CD4-positive, alpha-beta memory T cell (primary cell): ENCODE measurements at places on chromosomes 13 and 19.

GRCh38 chr13:29937841-29938240 lies 87.4 kb upstream of the UBL3 start:
- peak; percentile 54 for DNase-seq

GRCh38 chr13:40371531-40372125 lies 294.8 kb downstream of the FOXO1 start:
- DNase-seq: no peak

DNA sequence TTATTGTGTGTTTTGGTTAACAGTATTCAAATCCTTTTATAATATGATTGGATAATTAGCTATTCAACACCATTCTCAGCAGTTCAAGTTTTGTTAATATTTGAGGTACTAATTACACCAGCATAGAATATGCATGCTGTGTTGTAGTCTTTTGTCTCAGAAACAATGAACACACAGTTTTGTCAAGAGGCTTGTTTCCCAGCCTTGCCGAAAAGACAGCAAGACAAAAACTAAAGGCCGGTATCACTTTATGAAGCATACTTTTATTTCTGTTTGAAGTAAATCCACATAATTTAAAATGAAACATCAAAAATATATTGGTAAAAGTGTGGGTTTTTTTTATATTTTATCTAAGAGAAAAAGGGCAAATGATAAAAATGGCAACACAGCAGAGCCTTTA lies 7.5 kb downstream of the GPR180 start:
- DNase-seq: no peak

DNA sequence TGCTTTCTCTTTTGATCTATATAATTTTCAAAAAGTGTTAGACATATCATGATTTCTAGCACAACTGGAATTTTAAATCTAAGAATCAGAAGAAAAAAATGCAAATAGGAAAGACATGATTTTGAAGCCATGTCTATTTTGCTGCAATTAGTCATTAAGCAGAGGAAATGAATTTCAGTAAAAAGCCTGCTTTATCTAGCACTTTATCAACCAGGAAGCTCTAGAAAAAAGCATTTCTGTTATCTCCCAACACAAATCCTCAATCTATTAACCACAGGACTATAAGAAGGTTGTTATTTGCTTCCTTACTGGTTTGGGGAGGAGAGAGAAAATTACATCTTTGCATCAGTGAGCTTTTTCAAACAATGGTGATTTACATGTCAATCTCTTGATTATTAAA lies 716.7 kb downstream of the DIAPH3 start:
- no peak for DNase-seq

- DNase-seq: no peak
These were observed 193.8 kb downstream of the URI1 start for GRCh38 chr19:30135797-30136196.

DNA sequence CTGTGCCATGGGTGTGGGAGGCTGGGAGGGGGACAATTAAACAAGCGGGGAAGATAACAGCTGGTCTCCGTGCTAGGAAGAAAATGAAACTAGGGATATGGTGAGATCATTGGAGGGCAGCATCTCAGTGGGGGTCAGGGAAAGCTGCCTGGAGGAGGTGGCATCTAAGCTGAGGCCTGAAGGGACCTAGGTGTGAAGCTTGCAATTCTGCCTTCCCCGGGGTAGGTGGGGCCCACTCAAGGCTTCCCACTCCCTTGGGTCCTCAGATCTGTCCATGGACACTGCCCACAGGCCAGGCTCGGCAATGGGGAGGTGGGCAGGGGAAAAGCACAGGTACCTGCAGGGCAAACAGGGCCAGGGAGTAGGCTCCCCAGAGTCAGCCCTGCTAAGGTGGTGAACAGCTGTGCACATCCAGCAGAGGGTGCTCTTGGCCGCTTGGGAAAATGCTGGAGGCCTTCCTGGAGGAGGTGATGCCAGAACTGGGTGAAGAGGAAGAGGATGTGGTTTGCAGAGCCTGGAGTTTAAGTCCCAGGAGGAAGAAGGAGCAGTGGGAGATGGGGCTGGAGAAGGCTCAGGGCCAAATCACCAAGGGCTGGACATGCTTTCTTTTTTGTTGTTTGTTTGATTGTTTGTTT lies 25.7 kb upstream of the CCNE1 start:
- no peak for DNase-seq

DNA sequence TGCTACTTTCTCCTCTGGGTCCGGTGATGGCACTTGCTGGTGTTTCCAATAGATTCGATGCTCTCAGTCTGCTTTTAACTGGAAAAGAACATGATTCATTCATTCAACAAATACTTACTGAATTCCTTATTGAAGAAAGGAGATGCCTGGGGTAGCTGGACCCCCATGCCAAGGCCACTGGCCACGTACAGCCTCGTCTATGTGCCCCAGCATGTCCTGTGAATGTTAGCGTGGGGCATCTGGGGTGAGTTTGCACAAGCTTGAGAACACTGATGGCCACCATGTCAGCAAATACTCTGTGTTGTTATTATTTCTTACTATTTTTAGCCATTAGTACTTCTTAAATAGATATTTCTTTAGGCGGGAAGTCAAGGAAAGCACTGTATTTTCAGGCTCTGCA lies 112.0 kb upstream of the OXGR1 start:
- no peak for DNase-seq

- DNase-seq: no peak
These were observed 1479.2 kb downstream of the UQCRFS1 start for GRCh38 chr19:27733551-27734266.

- no peak for DNase-seq
These were observed 319.9 kb upstream of the DACH1 start for GRCh38 chr13:72186730-72187422.

GRCh38 chr19:13795595-13796300 lies 505 bp downstream of the ZSWIM4 start:
- DNase-seq: no peak

GRCh38 chr19:6767357-6768235 lies at the start of gene SH2D3A:
Gene SH2D3A, minus strand, starts transcription at chr19:6767435. Its CDS starts 3,687 bp downstream, at chr19:6763748.
- peak; percentile 99 for DNase-seq

DNA sequence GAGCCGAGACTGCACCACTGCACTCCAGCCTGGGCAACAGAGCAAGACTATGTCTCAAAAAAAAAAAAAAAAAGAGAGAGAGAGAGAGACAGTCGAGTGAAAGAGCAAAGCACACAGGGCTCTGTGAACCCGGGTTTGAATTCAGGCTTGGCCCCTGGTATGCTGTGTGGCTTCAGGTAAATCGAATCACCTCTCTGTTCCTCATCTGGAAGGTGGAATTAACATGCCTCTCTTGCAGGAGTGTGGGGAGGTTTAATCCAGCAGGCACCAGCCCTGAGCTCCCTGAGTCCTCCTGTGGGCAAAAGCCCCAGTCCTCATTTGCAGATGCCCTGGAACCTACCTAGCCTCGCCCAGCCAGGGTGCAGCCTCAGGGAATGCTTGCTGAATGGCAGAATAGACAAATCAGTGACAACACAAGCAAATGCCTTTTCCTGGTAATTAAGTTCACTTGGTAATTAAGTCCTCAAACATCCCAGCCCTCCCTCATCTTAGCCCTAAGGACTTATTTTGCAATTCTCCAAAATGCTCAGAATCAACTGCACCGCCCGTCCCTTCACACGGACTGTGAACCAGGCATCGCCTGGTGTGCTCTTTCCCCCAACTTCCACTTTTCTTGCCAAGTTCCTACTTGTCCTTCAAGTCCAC lies 4.6 kb upstream of the ZNRF4 start:
- no peak for DNase-seq

DNA sequence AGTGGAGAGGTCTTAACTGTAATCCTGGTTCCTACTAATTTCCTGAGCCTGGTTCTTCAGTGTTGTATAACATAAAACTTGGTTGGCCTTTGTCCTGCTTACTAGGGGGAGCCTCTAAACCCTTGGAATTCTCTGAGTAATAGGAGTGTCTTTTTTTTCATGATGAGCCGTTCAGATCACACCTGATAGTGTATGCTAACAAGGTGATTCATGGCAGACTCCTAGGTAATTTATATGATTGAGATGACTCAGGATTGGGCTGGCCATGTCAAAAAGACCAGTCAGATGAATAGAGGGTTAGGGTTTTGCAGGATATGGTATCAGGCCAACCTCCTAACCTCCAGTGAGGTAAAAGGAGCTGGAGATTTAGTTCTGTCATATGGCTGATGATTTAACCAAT lies 135.8 kb upstream of the KLF12 start:
- no peak for DNase-seq

DNA sequence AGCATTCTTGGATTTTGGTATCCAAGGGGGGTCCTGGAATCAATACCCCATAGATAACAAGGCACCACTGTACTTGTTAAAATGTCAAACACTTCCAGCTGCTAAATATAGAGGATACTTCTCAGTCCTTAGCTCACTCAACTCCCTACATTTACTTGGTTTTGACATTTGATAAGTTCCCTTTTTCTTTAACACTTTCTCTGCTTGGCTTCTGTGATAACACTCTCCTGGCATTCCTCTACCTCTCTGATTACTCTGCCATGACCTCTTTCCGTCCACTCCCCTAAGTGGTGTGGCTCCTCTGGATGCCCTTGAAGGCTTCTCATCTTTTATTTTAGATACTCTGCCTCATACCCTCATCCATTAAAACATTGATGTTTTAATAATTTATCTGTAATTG lies 65.2 kb downstream of the MICU2 start:
- DNase-seq: no peak

DNA sequence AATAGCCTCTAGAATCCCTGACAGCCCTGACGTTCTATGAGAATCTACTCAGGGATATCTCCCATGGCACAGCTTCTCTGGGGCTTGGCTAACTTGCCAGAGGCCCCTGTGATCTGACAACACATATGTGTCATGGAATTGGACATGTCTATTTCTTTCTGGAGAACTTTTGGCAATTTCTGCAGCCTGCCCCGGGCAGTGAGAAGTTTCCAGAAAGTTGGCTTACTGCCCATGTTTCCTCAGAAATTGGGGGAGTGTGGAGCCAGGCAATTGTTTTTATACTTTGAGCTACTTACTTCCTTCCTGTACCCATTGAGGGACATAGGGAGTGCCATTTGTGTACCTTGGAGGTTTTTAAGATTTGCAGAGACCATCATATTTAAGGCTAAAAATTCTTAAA lies 98.9 kb downstream of the FLT1 start:
- no peak for DNase-seq

GRCh38 chr13:112725346-112726015 lies 35.6 kb downstream of the ATP11A start:
- no peak for DNase-seq

DNA sequence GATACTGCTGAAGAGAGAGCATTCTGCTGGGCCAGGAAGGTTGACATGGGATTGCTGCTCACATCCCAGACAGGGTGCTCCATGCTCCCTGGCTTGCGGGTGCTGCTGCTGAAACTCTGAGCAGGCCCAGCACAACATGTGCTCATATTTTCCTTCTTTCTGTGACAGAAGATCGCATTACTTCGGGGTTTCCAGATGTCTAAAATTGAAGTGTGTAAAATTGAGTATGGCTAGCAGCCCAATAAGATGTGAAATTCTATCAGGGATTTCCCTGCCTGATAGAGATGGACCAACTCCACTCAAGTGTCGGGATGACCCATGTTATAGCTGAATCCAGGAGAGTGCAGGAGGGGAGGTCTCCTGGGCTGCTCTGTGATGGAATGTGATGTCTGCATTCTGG lies 55.6 kb upstream of the KL start:
- DNase-seq: no peak

DNA sequence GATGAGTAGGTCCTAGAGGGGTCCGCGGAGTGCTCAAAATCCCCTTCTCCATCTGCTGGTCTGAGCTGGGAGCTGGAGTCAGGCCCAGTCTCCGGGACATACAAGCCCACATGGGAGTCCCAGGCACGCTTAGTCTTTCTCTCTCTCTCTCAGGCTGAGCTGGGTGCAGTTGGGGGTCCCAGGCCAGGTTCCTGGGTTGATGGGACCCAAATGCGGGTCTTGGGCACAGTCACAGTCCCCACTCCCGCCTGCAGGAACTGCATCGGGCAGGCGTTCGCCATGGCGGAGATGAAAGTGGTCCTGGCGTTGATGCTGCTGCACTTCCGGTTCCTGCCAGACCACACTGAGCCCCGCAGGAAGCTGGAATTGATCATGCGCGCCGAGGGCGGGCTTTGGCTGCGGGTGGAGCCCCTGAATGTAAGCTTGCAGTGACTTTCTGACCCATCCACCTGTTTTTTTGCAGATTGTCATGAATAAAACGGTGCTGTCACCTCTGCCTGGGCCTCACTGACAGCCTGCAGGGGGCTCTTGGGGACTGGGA lies 23.8 kb downstream of the CYP4F12 start:
- no peak for DNase-seq

GRCh38 chr19:41449079-41449864 lies 6.3 kb downstream of the ERICH4 start:
- DNase-seq: peak; percentile 61

GRCh38 chr13:60575142-60575541 lies 178.1 kb downstream of the TDRD3 start:
- no peak for DNase-seq

GRCh38 chr13:80469853-80470381 lies 129.0 kb upstream of the SPRY2 start:
- no peak for DNase-seq

DNA sequence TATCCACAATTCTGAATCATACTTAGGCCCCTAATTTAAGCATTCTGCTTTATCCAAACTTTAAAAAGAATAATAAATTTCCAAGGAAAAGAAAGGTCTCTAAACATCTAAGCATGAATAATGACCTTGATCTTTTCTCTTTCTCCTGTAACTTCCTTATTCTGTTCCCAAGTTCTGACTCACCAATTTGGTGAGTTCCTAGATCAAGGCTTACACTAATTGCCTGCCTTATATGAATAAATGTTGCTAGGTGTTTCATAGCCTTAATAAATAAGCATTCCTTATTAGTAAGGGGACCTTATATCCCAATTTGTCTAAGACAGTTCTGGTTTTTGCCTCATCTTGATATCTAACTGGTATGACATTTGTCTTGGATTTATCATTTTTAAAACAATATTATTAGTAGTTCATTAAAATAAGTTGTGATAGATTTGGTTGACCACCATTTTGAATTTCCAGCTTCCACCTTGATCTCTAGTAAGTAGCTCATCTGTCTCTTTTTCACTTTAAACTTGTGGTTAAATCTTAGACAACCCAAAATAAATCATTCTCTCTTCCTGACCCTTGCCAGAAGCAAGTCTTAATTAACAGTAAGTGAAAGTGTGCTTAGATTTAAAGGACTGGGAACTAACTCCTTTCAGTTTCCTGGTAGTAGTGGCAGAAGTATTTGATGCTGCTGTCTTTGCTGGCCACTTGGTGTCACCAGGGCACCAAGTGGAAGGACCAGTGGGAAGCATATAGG lies 121.2 kb upstream of the MLNR start:
- no peak for DNase-seq

DNA sequence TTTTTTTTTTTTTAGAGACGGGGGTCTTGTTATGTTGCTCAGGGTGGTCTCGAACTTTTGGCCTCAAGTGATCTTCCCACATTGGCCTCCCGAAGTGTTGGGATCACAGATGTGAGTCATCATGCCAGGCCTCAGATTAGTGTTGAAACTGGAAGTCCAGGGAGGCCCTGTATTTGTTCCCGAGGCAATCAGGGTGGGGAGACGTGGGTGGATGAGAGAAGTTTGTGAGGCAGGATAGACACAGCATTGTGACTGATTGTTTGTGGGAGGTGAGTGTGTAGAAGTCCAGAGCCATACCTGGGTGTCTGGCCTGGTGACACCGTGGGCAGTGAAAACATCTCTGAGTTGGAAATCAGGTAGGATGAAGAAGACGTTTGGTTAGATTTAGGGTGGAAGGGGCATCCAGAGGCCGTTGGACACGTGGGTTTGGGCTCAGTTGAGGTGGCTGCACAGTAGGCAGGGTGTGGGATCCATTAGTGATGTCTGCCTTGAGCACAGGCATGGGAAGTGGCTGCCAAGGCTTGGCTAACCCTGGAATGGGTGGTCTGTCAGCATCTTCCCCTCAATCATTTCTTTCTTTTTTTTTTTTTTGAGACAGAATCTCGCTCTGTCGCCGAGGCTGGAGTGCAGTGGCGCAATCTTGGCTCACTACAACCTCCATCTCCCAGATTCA lies 12.4 kb downstream of the RTN2 start:
- no peak for DNase-seq
